ENCODE measurements at places on chromosomes 7 and 10.

- no peak for DNase-seq
Measured at GRCh38 chr7:28224675-28225074, 44.1 kb upstream of the JAZF1 start.

GRCh38 chr10:52390388-52390787 lies 76.3 kb downstream of the DKK1 start:
- DNase-seq, result no peak

DNA sequence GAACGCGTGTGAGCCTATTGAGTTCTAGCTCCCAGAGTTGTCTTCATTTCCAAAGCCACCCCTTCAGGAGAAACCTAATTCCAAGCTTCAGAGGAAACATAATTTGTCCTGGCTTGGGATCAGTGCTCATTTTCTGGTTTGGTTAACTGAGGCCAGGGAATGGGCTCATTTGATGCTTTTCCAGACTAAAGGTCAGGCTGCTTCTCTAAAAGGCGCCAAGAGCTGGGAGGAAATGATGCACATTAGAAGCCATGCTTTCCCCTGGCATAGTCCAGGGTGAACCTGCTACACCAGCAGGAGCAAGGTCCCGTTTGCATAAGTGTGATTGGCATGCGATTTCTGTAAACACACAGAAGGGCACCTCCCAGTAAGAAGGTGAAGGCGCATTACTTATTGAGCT lies 435.0 kb downstream of the GALNT17 start:
- DNase-seq, result no peak

- DNase-seq, result no peak
Measured at GRCh38 chr10:26994743-26995142, 105.6 kb downstream of the ANKRD26 start.

DNA sequence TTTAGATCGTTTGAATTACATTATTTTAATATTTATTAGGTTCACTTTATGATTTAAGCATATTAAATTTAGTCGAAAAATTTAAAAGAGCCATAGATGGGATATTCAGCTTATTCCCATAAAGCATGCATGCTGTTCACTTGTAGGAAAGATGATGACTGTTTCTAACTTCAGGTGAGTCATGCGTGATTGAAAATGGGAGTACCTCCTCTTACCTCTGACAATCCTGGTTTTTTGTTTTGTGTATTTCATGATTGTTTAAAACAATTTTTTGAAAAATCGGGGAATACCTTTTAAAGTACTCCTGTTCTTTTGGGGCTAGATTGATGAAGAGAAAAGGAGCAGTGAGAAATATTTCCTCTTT lies 1.4 kb downstream of the TNKS2 start:
- no peak for DNase-seq

DNA sequence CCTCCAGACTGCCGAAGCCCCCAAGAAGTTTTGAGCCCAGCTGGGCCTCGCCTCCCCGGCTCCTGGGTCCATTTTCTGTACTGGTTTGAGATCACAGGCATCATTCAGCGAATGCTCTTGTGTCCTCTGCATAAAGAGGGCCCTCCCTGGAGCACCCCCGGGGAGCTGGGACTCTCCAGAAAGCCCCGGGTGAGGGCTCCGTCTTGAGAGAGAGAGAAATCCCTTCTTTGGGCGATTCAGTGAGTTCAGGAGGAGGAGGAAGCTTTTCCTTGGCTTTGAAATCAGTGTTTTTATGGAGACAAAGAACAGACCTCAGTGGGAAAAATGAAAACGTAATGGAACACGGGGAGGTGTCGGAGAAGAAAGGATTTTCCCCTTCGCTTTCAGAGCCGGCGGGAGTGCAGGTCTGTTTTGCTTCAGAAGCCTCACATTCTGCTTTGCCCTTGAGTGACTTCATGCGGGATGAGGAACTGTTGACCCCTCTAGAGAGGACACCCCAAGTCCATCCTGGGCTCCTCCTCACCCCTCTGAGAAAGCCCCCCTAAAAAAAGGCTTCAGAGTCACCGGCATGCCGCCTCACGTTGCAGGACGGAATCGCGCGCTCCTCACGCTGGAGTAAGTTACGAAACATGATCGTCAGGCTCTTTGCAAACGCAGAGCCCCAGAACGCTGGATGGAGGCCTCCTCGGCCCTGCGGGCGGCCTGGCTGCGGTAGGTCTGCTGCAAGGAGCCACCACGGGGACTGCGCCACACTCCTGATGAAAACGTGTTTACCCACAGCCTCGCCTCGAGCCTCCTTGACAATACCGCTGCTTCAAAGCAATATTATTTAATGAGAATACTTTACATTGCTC lies 8.5 kb upstream of the AP5Z1 start:
- no peak for DNase-seq

- peak; percentile 31 for DNase-seq
Measured at GRCh38 chr7:111741811-111742240, 179.5 kb upstream of the IMMP2L start.

DNA sequence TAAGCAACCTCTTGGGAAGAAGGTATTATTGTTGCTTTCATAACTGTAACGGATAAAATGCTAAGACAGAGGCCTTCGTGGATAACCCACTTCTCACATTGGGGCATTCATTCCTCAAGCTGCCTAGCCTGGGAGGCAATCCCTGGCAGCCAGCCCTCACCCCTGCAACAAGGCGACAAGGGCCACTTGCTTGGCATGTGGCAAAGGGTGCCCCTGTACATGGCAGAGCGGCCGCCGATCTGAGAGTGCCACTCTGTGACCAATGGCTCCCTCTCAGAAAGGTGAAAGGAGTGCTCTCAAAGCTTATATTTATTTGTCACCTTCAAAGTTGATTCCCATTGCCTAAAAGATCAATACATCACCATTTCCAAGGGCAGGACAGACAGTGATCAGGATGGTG lies 31.9 kb downstream of the EBF3 start:
- no peak for DNase-seq

GRCh38 chr7:131108212-131108940 lies 219.3 kb upstream of the MKLN1 start:
- DNase-seq, result no peak

DNA sequence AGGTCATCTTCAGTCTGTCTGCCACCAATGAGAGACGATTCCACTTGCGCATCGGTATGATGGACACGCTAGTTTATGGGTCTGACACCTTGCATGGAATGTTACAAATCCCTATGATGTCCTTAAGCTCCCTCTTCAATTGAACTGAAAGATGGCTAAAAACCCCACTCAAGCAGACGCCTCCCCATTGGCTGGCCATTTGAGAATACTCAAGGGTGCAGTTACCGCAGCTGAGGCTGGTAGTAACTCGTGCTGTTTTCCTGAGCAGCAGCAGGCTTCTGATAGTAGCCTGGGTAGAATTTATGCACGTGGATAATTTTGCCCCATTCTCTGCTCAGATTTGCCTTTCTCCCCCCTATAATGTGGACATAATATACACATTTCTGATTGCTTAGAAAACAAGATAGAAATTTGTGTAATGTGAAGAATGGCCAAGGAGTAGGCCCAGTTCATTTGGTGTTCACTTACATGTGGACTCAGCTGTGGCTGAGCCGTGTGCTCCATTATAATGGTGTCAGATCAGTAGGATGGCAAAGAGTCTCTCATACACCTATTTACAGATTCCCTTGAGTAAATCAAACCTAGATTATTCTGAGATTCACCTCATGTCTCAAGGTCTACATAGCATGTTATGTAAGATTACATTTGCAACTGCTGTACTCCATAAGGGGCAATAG lies 142.8 kb downstream of the HIBADH start:
- DNase-seq, result no peak
